ENCODE measurements at places on chromosomes 1 and 21. TPM values are rescaled to one million over a fixed set of nuclear protein-coding genes. Genes with fewer than 3 reads are reported as not detected.

The EDN2 gene
- 4.7 TPM for total RNA-seq

The SPATA45 gene
- total RNA-seq: not detected

The SLC5A9 gene
- not detected for total RNA-seq

The DEPDC1 gene
- 10.4 TPM for total RNA-seq

The EFNA1 gene
- total RNA-seq: 40.9 TPM

The LRRC38 gene
- not detected for total RNA-seq

The GALE gene
- 61.6 TPM for total RNA-seq

The CRABP2 gene
- total RNA-seq: 1,373 TPM

The C4BPB gene
- not detected for total RNA-seq

The LCE1C gene
- total RNA-seq: 1.00 TPM

The OR2M3 gene
- not detected for total RNA-seq

The RGS16 gene
- 1.3 TPM for total RNA-seq

The VSIG8 gene
- 1.2 TPM for total RNA-seq

The PGLYRP4 gene
- total RNA-seq: 14.5 TPM

The SMYD2 gene
- 32.1 TPM for total RNA-seq
